ENCODE measurements at places on chromosomes 5 and 9. TPM values are rescaled to one million over a fixed set of nuclear protein-coding genes. Genes with fewer than 3 reads are reported as not detected.

GRCh38 chr5:33310451-33310850 is 130.3 kb upstream of the TARS1 start:
- H3K4me1 ChIP-seq = no peaks in the 10 kb centered on the region
- H3K27ac ChIP-seq = no peak overlapping the region
- no peaks in the 10 kb centered on the region for H3K36me3 ChIP-seq
- H3K27me3 ChIP-seq = no peaks in the 10 kb centered on the region
- DNase-seq = no peak
- no peak overlapping the region for H3K4me3 ChIP-seq

Gene PURA
- total RNA-seq = 11.8 TPM

GRCh38 chr9:33510262-33511183 is 13.5 kb upstream of the ANKRD18B start:
- H3K27ac ChIP-seq = no peak overlapping the region
- peak overlapping the region; percentile 79 for H3K4me3 ChIP-seq
- H3K36me3 ChIP-seq = no peaks in the 10 kb centered on the region
- DNase-seq = no peak

GRCh38 chr9:91746904-91747303 is 203.1 kb downstream of the ROR2 start:
- no peak for DNase-seq
- H3K4me1 ChIP-seq = no peaks in the 10 kb centered on the region
- no peaks in the 10 kb centered on the region for H3K36me3 ChIP-seq

DNA sequence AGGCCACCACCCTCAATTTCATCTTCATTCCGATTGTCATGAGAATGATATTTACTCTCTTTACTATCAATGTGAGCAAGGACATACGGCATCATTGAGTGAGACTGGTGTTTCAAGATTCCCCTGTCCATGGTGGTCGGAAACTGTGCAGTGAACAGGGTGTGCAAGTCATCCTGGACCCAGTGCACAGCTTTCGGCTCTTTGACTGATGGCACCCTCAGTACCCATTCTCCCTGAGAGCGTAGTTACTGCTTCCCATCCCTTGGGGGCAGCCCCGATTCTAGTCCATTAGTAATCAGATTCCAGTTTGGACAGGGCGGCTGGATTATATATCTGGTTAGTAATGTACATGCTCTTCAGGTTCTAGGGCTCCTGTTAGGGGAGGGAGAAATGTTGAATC is 61.7 kb upstream of the SUB1 start:
- H3K27me3 ChIP-seq = no peaks in the 10 kb centered on the region
- H3K36me3 ChIP-seq = no peaks in the 10 kb centered on the region
- H3K4me1 ChIP-seq = no peaks in the 10 kb centered on the region
- no peak overlapping the region for H3K27ac ChIP-seq

DNA sequence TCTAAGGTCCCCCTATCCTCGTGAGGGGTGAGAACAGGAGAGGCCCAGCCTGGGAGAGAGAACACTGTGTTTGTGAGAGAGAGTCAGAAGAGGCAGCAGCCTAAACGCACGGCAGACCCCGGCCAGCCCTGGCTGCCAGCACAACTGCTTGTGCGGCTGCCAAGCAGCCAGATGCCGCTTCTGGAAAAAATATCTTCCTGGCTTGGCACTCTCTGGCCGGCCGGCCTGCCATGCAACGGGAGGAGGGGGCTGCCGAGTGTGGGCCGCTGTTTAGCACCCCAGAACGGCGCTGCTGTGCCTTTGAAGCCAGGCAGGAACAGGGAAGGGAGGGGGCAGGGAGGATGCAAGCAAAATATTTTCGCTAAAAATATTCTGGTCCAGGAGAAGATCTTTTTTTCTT is 105.0 kb downstream of the FGF18 start:
- H3K36me3 ChIP-seq = no peaks in the 10 kb centered on the region
- H3K4me3 ChIP-seq = no peak overlapping the region
- H3K4me1 ChIP-seq = no peaks in the 10 kb centered on the region

DNA sequence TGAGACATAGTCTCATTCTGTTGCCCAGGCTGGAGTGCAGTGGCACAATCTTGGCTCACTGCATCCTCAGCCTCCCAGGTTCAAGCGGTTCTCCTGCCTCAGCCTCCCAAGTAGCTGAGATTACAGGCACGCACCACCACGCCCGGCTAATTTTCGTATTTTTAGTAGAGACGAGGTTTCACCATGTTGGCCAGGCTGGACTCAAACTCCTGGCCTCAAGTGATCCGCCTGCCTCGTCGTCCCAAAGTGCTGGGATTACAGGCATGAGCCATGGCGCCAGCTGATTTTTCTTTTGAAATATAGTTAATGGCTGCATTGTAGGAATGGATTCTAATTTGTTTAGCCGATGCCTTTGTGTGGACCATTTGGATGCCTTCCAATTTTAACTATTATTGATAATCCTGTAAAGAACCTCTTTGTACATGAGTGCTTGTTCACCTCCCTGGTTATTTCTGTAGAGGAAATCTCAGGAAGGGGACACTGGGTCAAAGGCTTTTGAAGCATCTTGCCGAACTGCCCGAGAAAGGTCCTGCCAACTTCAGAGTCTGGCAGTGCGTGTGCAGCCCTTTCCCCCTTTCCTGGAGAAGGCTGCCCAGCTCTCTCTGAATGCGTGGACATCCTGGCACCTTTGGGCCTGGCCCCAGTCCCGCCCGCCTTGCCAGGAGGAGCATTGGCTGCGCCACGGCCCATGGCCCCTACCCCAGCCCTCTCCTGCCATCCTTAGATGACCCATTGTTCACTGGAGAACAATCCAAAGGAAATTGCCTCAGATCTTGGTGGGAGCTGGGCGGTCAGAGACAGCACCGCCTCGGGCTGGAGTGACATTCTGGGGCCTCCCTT is 8.9 kb upstream of the NUP214 start:
- no peaks in the 10 kb centered on the region for H3K4me1 ChIP-seq
- H3K36me3 ChIP-seq = no peaks in the 10 kb centered on the region
- no peak overlapping the region for H3K27ac ChIP-seq
- H3K27me3 ChIP-seq = peaks cover 1% of the 10 kb centered on the region
- no peak for DNase-seq
- no peak overlapping the region for H3K4me3 ChIP-seq

Gene MLANA
- not detected for total RNA-seq

DNA sequence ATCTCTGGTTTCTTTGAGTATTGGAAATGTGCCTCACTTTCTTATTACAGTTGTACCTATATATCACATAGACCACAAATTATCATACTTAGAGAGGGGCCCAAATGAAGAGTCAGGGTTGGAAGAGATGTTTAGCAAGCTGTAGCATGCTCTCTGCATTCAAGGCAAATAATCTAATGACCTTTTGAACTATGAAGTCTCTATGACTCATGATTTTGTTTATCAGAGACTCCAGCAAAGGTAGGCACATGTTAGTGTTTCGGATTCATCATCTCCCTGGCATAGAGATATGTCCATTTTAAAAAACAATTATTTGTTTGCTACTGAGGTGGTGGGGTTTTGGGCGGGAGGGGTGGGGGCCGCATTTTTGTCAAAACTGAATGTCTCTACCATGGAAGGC is 2000.1 kb downstream of the EFNA5 start:
- no peaks in the 10 kb centered on the region for H3K27me3 ChIP-seq
- DNase-seq = no peak
- no peak overlapping the region for H3K4me3 ChIP-seq
- no peak overlapping the region for H3K27ac ChIP-seq

DNA sequence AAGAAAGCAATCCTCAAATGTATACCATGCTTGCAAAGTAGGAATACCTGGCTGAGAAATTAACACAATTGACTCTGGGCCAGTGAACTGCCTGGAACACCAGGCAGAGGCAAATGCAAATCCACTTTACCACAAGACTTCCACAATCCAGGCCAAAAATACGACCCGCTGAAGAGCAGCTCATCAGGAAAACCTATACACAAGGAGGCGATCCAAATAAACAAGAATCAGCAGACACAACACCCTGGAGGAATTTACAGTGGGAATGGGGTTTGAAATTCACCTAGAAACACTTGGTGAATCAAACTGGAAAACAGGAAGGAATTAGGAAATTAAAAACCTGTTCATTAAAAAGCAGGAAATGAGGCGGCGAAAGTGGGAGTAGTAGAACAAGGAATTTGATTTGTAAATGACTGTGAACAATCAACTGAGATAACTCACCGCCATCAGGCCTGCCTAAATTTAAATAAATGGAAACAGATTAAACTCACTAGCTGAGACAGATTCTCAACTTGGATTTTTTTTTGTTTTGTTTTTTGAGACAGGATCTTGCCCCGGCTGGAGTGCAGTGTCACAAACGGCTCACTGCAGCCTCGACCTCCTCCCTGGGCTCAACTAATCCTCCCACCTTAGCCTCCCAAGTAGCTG is 15.9 kb downstream of the CMBL start:
- H3K27ac ChIP-seq = no peak overlapping the region
- H3K36me3 ChIP-seq = no peaks in the 10 kb centered on the region
- DNase-seq = no peak
- H3K4me1 ChIP-seq = peaks cover 8% of the 10 kb centered on the region

GRCh38 chr5:34652466-34652865 is 3.7 kb upstream of the RAI14 start:
- H3K4me1 ChIP-seq = no peaks in the 10 kb centered on the region
- H3K36me3 ChIP-seq = no peaks in the 10 kb centered on the region
- no peak overlapping the region for H3K4me3 ChIP-seq
- DNase-seq = no peak
- no peak overlapping the region for H3K27ac ChIP-seq
- H3K27me3 ChIP-seq = peaks cover 8% of the 10 kb centered on the region

- no peaks in the 10 kb centered on the region for H3K4me1 ChIP-seq
- no peak overlapping the region for H3K27ac ChIP-seq
- no peaks in the 10 kb centered on the region for H3K36me3 ChIP-seq
- H3K4me3 ChIP-seq = no peak overlapping the region
These were observed 516.6 kb downstream of the RAB3C start for GRCh38 chr5:59099270-59099994.

Gene PPP3R2
- total RNA-seq = not detected

Gene LECT2
- not detected for total RNA-seq

GRCh38 chr5:149870697-149871096 is 73.9 kb downstream of the PDE6A start:
- no peaks in the 10 kb centered on the region for H3K4me1 ChIP-seq
- H3K36me3 ChIP-seq = no peaks in the 10 kb centered on the region
- no peak overlapping the region for H3K27ac ChIP-seq
- H3K4me3 ChIP-seq = no peak overlapping the region
- no peaks in the 10 kb centered on the region for H3K27me3 ChIP-seq

GRCh38 chr5:90866915-90867731 is 308.5 kb downstream of the ADGRV1 start:
- H3K27me3 ChIP-seq = no peaks in the 10 kb centered on the region
- no peaks in the 10 kb centered on the region for H3K36me3 ChIP-seq
- no peaks in the 10 kb centered on the region for H3K4me1 ChIP-seq

GRCh38 chr5:42483472-42484154 is 60.4 kb downstream of the GHR start:
- H3K36me3 ChIP-seq = no peaks in the 10 kb centered on the region
- DNase-seq = no peak
- no peaks in the 10 kb centered on the region for H3K27me3 ChIP-seq
- H3K4me3 ChIP-seq = no peak overlapping the region
- H3K27ac ChIP-seq = no peak overlapping the region

GRCh38 chr5:116772152-116772501 is 197.5 kb upstream of the SEMA6A start:
- H3K4me1 ChIP-seq = no peaks in the 10 kb centered on the region
- H3K36me3 ChIP-seq = no peaks in the 10 kb centered on the region
- H3K27ac ChIP-seq = no peak overlapping the region
- no peak for DNase-seq

Gene CDH9
- total RNA-seq = not detected

- H3K4me3 ChIP-seq = no peak overlapping the region
- peak overlapping the region; percentile 21 for H3K27ac ChIP-seq
- peaks cover 70% of the 10 kb centered on the region for H3K4me1 ChIP-seq
- no peaks in the 10 kb centered on the region for H3K36me3 ChIP-seq
- H3K27me3 ChIP-seq = no peaks in the 10 kb centered on the region
- DNase-seq = no peak
These were observed 8.2 kb upstream of the TNFAIP8 start for GRCh38 chr5:119347574-119347973.

DNA sequence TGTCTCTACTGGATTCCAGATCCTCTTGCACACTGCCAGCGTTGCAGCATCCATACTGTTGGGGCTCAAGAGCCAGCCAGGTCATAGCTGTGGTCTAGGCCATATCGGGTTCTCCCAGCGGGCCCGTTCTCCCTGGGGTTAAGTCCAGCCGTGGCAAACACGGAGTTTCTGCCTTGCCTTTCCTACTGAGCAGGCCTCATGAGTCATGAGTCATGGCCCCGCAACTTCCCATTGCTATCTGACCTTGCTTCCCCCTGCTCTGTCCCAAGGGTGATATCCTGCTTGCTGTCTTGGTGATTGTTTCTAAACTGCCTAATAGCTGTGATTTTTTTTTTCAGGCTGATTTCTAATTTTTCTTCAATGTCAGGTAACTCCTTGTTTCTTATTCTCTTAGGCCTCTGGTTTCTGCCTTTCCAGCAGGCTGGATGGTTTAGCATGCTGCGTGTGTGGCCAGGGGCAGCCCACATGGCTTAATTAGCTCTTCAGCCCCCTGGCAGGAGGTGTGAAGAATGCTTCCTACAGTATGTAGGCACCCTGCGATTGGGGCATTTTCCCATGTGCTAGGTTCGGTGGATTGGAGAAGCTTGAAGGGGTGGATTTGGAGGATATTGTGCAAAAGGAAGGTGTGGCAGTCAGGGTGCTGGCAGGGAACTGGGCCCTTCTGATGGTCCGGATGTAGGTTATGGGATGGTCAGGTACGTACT is 18.7 kb downstream of the DAPK1 start:
- DNase-seq = no peak
- no peaks in the 10 kb centered on the region for H3K27me3 ChIP-seq
- no peak overlapping the region for H3K4me3 ChIP-seq
- H3K4me1 ChIP-seq = peaks cover 44% of the 10 kb centered on the region

- DNase-seq = no peak
- no peaks in the 10 kb centered on the region for H3K4me1 ChIP-seq
- no peak overlapping the region for H3K4me3 ChIP-seq
- H3K27me3 ChIP-seq = no peaks in the 10 kb centered on the region
These were observed 33.5 kb downstream of the AUH start for GRCh38 chr9:91328186-91328585.

DNA sequence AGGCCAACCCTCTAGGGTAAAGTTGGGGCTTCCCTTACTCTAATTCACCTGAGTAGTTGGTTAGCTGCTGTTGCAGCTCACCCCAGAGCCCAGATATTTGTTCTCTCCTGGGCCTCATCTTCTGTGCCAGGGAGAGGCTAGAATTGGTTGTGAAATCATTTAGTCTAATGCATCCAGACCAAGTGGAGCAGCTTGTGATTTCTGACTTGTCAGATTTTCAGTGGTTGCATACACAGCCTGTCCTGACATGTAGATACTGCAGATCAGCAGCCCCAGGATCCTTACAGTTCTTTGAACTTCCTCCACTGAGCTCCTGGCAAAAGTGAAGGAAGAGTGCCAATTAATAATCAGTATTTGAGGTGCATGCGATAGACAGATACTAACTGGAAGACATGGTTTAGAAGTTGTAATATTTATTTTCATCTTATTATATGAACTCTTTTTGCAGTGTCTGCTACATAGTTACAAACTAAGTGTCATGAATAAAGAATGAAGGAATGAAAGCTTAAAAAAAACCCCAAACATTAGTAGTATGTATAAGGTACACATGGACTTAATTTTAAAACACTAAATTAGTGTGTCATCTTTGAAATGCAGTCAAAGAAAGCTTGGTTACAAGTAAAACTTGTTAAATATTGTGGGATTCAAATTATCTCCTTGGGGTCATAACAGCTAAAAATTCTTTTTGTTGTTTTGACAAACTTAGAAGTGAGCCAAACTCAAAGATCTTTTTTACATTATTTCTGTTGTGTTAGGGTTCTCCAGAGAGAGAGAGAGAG is 128.5 kb downstream of the VPS13A start:
- no peaks in the 10 kb centered on the region for H3K36me3 ChIP-seq
- no peak for DNase-seq
- no peaks in the 10 kb centered on the region for H3K27me3 ChIP-seq
- H3K27ac ChIP-seq = no peak overlapping the region
- H3K4me3 ChIP-seq = no peak overlapping the region
- H3K4me1 ChIP-seq = no peaks in the 10 kb centered on the region

All from GM12878 (cell line).